ENCODE measurements at places on chromosomes 2 and 18.

GRCh38 chr2:126809340-126809739 lies 89.3 kb upstream of the TEX51 start:
- no peak for DNase-seq

GRCh38 chr2:229297247-229297646 lies 26.2 kb upstream of the PID1 start:
- no peak for DNase-seq

GRCh38 chr18:47067648-47068047 lies 32.2 kb upstream of the ELOA2 start:
- no peak for DNase-seq

DNA sequence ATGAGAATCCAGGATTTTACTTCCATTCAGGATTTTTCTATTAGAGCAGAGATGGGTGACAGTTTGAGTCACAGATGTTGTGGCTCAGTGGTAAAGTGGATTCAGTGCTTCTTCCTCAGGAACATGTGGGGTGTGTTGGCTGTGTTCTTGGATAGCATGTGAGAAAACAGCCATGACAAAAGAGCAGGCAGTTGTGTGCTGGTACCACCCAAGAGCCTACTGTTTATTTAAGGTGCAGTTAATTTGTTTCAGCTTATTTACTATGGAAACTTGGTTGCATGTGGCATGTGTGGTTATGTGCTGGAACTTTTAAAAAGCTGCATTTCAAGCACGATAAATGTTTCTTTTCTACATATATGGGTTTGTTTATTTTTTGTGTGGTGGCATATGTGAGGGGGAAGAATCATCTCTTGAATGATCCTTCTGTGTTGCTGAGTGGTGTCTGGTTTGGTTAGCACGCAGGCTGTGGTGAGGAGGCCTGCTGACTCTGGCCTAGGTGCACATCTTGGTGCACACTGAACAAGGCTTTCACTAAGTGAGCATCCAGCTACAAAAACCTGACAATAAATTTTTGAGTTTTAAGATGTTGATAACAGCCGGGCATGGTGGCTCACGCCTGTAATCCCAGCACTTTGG lies 67.3 kb downstream of the SPTBN1 start:
- no peak for DNase-seq

DNA sequence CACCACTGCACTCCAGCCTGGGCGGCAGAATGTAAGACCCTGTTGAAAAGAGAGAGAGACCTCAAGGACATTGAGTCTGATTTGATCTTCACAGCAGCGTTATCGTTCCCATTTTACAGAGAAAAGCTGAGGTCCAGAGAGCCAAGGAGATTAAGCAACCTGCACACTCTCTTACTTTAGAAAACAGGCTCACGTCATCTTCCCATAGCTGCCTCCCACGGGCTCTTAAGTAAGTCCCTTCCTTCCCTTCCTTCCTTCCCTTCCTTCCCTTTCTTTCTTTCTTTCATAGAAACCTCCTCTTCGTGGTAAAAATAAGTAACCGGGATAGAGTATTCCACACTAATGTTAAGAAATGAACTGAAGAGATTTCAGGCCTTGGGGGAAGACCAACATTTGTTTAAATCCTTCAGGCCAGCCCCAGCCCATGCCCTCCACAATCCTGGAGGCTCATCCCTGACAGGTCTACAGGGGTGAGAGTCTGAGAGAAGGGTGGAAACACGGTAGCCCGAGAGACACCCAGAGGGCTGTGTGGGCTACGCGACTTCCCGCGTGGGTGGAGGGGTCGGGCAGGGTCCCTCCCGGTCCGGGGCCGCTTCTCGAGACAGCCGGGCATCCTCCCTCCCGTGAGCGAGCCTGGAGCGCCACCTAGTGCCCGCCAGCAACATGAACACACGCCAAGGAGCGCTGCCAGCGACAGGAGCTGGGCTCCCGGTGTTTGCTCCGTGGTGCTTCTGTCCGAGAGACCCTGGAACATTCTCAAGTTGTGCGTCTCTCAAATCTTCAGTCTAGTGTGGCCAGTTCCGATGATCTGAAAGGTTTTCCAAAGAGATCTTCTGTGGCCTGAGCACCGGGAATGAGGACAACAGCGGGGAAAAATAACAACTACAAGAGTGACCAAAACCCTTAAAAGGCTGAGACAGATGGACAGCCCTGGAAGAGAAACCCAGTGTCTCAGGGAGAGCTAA lies 160.3 kb downstream of the INO80D start:
- peak; percentile 40 for DNase-seq

- no peak for DNase-seq
Observed at GRCh38 chr2:207516206-207516605, 13.6 kb upstream of the CREB1 start.

DNA sequence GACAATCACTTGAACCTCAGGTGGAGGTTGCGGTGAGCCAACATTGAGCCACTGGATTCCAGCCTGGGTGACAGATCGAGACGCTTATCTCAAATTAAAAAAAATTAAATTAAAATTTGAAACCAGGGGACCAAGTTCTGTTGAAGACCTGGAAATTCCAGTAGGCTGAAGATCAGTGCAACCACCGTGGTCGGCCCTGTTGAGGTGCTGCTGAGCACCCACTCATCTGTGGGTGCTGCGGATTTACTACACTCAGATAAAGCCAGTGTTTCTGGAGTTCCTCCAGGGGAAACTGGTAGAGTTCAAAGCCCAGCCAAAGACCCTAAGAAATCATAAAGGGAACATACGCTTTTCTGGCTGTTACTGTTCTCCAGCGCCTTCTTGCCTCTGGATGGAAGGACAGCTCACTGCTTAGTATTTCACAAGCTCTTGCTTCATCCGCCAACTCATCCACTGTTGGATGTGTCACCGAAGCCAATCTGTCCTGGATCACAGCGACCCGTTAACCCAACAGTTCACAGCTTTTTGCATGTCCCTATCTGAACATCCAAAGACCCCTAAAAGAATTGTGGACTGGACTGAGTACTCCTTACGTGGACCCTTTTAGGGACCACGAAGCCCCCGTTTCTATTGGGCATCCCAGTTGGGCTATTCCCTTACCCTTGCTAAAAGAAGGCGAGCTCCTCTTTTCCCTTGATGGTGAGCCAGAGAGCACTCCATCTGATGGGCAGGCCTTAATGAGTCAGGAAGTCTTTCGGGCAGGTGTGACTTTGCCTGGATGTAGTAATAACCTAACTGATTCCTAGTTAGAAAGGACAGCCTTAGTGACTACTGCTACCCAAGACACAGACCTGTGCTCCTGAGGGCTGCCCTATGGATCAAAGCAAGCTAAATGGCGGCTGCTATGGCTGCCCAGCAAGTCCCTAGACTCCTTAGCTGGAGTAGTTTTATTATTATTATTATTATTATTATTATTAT lies 6.0 kb upstream of the ALPP start:
- no peak for DNase-seq

GRCh38 chr2:231621051-231621879 lies 28.6 kb downstream of the TEX44 start:
- DNase-seq: no peak

DNA sequence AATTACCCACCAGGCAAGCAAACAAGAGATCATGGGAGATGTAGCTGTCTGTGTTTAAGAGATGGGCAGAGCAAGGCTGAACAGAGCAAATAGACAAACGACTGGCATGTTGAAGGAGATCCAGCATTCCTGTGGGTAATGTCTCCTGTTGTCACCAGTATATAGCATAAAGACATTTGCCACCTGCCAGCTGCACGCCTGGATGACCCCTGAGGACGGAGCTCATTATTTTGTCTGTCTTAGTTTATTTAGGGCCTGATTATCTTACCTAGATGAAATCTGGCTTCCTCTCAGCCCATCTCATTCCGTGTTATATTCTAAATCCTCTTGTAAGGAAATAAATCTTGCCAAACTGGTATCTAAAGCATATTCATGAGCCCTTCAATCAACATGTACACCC lies 510.3 kb upstream of the LINC00305 start:
- no peak for DNase-seq

DNA sequence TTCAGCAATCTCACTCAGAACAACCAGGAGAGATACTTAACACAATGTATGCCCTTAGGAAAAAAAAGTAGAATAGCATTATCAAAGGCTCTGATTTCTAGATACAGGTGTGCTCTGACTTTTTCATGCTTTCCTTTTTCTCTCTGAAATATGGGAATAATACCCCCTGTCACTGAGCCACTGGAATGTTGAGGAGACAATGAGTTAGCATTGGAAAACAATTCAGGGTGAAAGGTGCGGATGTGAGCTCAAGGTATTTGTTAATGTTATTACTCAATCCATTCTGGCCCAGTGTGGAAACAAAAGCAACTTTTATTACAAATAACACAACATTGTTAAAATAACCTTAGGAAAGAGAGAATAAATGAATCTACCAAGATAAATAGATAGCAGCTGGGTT lies 228.0 kb downstream of the IKZF2 start:
- no peak for DNase-seq

DNA sequence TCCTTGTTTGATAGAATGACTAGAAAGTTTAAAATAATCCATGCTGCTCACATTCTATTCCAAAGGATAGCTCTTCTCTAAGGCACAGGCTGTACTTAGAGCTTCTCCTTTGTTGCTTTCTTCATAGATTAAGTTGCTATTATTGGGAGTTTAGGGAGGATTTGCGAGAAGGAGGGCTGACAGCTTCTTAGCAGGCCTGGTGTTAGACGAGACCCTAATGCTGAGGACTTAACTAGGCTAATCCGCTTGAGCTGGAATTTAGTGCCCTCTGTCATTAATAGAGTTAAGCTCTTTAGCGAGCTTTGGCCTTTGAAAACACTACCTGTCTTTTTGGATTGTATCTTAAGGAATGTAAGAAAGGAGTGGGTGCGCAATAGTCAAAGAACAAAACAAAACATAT lies 81.3 kb downstream of the MOGAT1 start:
- no peak for DNase-seq

DNA sequence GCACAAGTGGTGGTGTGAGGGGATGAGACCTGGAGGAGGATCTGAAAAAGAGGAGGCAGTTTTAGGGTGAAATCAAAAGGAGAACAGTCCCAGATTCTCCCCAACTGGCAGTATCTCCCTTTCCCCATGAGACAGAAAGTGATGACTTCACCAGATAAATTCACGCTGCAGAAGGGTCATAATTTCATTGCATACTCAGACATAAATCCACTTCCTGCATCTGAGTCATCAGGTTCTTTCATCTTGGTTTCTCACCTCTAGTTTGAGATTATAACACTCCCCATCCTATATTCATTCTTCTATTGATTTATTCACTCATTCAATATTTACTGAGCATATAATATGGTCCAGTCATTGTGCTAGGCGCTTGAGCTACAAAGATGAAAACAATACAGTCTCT lies 64.7 kb downstream of the CCDC148 start:
- DNase-seq: no peak

DNA sequence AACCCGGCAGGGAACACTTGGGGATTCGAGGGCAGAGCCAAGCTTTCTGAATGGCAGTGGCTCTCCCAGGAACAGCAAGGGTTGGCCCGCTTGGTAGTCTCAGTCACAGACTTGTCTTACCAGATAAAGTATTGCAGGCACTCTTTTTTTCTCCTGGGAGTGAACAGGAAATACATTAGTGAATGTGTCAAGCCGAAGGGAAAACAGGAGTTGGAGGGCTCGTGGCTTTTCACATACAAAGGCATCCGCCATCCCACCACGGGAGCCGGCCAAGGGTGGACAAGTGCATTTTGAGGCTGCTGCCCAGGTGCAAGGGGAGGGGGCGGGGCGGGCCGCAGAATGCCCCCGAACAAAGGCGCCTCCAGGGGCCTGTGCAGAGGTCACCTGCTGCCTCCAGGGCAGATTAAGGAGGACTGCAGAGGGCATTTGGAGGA lies 163.3 kb upstream of the SIX3 start:
- no peak for DNase-seq

- peak; percentile 8 for DNase-seq
Observed at GRCh38 chr18:63439334-63439733, 17.1 kb upstream of the VPS4B start.

- no peak for DNase-seq
Observed at GRCh38 chr2:520663-521340, 156.4 kb downstream of the TMEM18 start.

DNA sequence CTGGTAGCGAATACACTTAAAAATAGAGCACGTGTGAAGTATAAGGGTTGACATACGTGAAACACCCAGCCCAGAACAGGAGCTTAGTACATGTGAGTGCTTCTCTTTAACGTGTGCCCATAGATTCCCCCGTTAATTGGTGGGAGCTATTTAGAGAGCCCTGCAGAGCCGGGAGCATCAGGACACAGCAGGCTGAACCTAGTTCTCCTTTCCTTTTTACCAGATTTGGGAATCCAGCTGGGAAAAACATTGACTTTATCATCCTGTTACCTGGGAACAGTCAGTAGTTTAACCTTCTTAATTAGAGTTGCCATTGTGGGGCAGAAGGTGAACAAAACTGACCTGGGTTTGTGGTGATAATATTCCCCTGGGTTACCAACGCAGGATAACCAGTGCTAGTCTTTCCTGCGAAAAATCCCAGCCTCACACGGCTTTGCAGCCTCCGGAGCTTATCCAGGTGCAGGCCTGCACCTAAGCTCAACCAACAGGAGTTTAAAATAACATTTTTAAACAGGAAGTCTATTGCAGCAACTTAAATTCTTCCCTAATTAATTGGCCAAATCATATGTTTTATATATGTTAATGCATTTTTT lies 78.1 kb upstream of the SPTBN1 start:
- DNase-seq: no peak

GRCh38 chr2:70115646-70116442 lies 28.6 kb downstream of the PCBP1 start:
- no peak for DNase-seq

DNA sequence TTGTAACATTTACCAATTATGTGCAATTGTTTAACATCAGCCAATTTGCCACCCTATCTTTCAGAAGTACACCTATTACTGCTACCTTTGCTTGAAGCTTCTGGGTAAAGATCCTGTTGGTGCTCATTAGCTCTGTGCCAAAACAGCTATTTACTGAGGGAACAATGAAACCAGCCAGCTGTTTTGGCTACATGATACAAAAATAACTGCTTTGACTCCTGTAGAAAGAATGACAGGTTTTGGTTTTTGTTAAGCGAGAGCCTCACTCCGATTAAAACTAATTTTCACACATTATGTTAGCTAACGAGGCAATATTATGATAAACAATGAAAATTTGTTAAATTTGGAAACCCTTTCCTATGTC lies 907.0 kb downstream of the EPHA4 start:
- DNase-seq: no peak

- no peak for DNase-seq
Observed at GRCh38 chr2:6077585-6077984, 385.4 kb downstream of the SOX11 start.

- no peak for DNase-seq
Observed at GRCh38 chr2:118223511-118223991, 135.3 kb downstream of the INSIG2 start.

- no peak for DNase-seq
Observed at GRCh38 chr18:7273301-7273921, 42.5 kb downstream of the LRRC30 start.

- DNase-seq: no peak
Observed at GRCh38 chr2:2229626-2230432, 101.2 kb downstream of the MYT1L start.

GRCh38 chr2:128867936-128868636 lies 549.4 kb upstream of the HS6ST1 start:
- no peak for DNase-seq
